ENCODE measurements at places on chromosomes 16 and 17.

DNA sequence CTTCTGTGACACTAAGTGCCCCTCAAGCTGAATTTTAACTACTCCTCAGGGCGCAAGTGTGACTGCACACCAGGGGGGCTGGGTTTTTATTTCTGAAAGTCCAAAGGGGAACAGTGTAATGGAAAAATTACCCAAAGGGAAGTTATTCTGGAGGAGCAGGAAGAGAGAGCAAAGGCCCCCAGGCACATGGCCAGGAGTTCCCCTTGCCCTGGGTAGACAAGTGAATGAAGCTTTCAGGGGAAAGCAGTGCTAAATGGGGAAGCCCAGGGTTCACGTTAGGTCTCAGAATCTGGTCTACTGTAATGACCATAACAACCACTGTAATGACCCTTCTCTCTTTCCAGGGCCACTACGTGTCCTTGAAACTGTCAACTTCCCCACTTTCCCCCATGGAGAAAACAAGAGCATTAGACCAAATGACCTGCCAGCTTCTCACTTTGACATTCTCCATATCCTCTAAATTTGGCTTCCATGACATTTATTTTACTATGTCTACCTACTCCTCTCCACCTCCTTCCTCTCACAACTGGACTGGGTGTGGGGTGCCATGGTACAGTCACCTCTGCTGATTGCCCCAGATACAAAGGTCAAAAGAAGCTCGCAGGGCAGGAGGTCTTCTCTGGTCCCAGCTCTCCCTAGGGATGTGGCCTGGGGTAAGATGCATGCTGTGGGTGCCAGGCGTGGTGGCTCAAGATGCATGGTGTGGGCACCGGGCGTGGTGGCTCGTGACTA, 34.1 kb upstream of the MMP2 start:
- no peak for DNase-seq

- no peak for DNase-seq
Observed at GRCh38 chr16:54977211-54977610, 46.5 kb downstream of the IRX5 start.

DNA sequence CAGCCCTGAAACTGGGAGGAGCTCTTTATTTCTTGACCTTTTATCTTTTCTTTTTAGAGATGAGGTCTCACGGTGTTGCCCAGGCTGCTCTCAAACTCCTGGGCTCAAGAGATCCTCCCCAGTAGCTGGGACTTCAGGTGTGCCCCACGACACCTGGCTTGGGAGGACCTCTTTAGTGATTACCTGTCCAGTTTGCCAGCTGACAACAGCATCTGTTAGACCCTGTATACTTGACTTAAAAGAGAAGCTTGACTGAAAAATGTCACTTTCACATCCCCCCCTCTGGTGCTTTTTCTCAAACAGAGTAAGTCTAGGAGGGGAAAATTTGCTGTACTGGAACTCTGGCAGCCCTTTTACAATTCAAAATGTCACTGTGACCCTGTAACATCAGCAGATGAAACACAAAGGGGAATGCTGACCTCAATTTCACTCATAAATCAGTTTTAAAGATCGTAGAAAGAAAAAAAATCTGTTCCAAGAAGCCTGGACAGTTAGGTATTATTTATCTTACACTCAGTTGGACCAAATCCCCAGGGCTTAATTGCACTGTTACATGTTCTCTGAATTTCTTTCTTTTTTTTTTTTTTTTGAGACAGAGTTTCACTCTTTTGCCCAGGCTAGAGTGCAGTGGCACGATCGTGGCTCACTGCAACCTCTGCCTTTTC, 1.8 kb upstream of the ERN1 start:
- no peak for DNase-seq

GRCh38 chr17:75634376-75634740, 1.1 kb downstream of the SMIM5 start:
- DNase-seq = no peak

DNA sequence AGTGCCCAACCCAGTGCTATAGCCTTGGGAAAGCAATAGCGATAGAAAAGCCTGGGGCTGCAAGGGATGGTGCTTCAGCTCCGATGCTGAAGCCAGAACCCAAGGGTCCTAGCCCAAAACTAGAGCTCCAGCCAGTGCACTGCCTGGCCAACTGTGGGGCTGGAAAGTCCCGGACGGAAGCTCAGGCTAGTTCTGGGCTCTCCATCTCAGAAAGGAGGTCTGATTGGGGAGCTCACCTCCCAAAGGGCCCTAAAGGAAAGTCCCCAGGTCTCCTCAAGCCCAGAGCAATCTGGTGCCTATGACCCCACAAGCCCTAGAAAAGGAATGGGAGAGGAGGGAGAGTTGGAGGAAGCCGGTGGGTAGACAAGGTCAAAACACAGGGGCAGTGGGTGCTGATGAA, 2.0 kb upstream of the ABCC3 start:
- DNase-seq = no peak

DNA sequence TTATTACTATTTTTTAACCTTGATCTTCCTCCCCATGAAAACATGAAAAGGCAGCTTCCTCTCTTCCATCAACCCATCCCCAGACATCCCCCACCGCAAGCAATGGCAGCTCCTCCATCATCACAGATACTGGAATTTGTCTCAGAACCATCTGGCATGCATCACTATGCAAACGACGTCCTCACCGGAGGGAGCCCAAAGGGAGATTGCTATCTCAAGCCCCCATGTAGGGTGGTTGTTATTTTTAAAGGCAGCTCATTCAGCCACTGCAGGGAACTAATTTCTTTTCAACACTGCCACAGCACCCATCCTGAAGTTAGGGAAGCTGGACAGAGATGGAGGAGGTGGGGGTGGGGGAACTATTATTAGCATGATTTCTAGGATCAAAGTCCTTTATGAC, 222.5 kb downstream of the FOXL1 start:
- DNase-seq = no peak

DNA sequence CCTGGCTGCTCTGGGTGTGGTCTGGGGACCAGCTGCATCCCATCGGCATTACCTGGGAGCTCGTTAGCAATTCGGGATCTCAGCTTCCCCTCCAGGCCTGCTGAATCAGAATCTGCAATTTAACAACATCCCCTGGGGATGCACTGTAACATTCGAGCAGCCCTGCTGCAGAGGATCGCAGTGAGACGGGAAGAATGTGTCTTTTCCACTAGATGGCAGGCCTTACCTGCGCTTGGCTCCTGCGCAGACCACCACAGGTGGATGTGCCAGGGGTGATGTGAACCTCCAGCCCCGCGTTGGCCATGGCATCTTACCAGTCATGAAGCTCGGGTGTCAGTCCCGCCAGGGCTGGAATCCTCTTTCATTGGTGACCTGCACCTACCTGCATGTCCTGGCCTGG, 209.9 kb downstream of the PRKCB start:
- no peak for DNase-seq

DNA sequence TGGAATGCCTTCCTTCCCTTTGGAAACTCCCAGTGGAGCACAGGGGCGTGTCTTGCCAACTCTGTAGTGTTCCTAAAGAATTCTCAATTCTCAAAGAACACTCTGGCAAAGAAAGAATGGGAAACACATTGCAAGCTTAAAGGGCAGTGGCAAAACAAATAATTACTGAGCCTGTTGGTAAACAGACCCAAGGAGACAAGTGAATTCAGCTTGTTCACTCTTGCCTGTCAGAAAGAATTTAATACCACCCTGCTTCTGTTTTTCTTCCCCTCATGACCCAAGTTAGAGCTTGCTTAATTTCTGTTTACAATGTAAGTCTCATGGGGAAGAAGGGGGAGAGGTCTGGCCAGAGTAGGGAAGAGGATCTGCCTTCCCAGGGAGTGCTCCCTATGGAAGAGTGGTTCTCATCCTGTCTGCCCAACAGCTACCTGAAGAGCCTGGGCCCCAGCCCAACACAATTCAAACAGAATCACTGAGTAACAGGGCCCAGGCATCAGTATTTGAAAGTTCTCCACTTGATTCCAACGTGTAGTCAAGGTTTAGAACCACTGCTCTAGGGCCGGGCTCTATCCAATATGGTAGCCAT, 386.0 kb downstream of the SLC39A11 start:
- no peak for DNase-seq

- no peak for DNase-seq
Observed at GRCh38 chr16:30965436-30965835, 7.9 kb downstream of the SETD1A start.

- no peak for DNase-seq
Observed at GRCh38 chr17:79019261-79019631, 4.7 kb upstream of the C1QTNF1 start.

DNA sequence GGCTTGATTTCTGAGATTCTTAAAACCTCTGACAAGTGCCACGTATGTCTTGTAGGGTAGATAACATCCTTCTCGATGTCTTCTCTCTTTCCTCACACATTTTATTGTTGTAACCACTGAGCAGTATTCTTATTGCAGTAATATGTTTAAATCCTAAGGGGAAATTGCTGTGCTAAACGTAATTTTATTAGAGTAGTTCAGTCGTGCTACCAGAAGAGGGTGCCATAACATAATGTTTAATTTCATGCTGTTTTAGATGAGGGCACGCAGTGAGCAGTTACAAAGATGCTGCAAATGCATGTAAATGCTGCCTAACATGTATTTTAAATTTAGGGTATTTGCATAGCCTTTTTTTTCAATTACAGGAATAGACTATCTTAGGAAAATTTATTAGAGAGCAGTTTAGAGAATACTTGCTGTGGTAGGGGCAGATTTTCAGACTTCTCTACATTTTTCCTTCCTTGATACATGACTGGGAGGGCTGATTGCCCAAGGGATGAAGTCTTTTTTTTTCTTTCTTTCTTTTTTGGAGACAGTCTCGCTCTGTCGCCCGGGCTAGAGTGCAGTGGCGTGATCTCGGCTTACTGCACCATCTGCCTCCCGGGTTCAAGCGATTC, 51.7 kb downstream of the GAN start:
- DNase-seq = no peak

Data from activated T-cell treated with anti-CD3 and anti-CD28 coated beads for 24 hours (primary cell).